ENCODE measurements at places on chromosomes 1 and 21. TPM values are rescaled to one million over a fixed set of nuclear protein-coding genes. Genes with fewer than 3 reads are reported as not detected.

PAPPA2 gene
- 0.16 TPM for total RNA-seq

PPFIA4 gene
- total RNA-seq, result 39.5 TPM

TTC39A gene
- 23.6 TPM for total RNA-seq

MYOM3 gene
- 235 TPM for total RNA-seq

PRAMEF6 gene
- not detected for total RNA-seq

SLC44A3 gene
- total RNA-seq, result 5.9 TPM

LCE6A gene
- total RNA-seq, result not detected

GALNT2 gene
- 25.7 TPM for total RNA-seq

DNA sequence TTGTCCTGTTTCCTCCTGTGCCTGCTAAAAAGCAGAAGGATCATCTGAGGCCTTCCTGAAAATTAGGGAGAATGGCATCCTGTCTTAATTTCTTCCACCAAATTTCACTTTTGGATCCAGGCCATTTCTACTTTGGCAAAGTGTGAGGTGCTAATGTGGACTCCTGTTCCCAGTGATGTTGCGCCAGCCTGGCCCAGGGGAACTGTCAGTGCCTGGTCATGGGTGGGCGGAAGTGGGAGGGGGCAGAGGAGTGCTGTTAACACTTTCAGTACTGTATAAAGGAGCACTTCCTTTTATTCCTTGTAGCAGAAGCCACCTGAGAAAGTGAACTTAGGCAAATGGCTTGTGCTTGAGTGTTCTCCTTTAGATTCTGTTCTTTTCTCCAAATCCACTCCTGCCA, 19.9 kb downstream of the ELAPOR1 start:
- H3K27me3 ChIP-seq, result no peaks in the 10 kb centered on the region
- H3K36me3 ChIP-seq, result no peaks in the 10 kb centered on the region
- H3K27ac ChIP-seq, result no peak overlapping the region
- H3K4me1 ChIP-seq, result peaks cover 11% of the 10 kb centered on the region
- DNase-seq, result peak; percentile 70

DNA sequence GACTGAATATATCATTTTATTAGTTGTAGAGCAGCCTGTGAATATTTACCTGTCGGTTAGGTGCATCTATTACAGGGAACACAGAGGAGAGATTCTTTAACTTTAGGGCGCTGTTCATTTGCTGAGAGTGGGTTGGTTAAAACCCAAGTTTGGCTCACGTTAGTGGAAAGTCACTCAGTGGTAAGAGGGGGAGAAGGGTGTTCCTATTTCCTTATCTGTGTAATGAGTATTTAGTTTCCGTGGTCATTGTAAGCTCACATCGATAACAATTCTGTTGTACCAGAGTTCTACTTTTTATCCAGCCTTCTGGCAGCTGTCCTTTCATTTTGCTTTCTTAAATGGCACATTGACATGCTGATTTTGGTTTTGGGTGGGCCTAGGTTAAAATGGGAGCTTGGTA, 773.2 kb upstream of the ADAMTS5 start:
- H3K4me1 ChIP-seq, result no peaks in the 10 kb centered on the region
- no peak overlapping the region for H3K4me3 ChIP-seq
- no peak for DNase-seq
- no peaks in the 10 kb centered on the region for H3K27me3 ChIP-seq
- H3K36me3 ChIP-seq, result no peaks in the 10 kb centered on the region

DNA sequence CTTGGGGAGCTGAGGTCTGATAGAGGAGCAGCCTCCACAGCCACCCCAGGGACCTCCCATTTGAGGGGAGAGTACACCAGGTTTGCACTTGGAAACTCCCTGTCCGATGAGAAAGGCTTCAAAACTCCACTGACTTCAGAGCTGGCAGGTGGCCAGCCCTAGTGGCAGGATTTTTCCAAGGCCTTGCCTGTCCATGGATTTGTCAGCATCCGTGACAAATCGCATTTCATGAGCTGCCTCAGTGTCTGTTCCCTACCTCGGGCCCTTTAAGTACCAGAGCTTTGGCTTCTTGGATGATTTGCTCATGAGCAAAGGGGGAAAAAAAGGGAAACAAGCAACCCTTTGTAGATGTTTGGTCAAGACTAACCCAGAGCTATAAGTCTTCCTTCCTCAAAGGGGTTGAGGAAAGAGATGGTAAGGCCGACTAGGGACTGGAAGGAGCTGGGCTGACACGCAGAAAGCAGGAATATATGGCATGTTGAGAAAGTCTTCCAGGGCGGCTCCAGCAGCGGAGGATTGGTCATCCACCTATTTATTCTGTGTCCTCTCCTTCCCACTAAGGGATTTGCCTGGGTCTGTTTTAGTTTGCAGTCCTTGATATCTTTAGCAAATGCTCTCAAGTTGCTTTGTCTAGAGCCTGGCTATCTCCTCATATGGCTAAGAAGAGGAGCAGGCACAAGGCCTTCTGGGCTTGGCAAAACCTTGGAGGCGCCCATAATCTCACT, 2.7 kb upstream of the HSPG2 start:
- peak; percentile 93 for DNase-seq
- H3K27me3 ChIP-seq, result no peaks in the 10 kb centered on the region
- no peaks in the 10 kb centered on the region for H3K36me3 ChIP-seq
- no peak overlapping the region for H3K4me3 ChIP-seq
- H3K27ac ChIP-seq, result peak overlapping the region; percentile 80
- H3K4me1 ChIP-seq, result peaks cover 81% of the 10 kb centered on the region

DNA sequence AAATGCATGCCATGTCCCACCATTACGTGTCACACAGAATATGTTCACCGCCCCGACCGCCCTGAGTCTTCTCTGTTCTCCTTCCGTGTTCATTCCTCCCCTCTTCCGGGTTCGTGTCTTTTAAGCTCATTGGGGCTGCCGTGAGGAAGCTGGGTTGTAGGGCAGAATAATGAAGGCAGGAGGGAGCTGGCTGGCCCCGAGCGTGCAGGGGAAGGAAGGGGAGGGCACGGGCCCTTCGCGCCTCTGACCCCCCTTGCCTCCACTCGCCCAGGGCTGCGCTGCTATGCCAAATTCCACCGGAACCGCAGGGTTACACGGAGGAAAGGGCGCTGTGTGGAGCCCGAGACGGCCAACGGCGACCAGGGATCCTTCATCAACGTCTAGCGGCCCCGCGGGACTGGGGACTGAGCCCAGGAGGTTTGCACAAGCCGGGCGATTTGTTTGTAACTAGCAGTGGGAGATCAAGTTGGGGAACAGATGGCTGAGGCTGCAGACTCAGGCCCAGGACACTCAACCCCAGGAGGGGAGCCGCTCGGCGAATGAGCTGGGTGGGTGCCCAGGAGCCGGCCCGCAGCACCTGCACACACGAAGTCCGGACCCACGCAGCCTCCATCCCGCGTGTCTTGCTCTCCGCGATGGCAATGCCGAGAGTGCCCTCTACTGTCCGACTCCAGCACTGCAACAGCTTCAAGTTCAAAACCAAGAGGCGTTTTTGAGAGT, 16.5 kb upstream of the AGTRAP start:
- H3K27ac ChIP-seq, result no peak overlapping the region
- no peak overlapping the region for H3K4me3 ChIP-seq
- DNase-seq, result peak; percentile 88

- no peaks in the 10 kb centered on the region for H3K27me3 ChIP-seq
- H3K4me1 ChIP-seq, result peaks cover 48% of the 10 kb centered on the region
- peak overlapping the region; percentile 84 for H3K27ac ChIP-seq
Observed at GRCh38 chr1:21294266-21294989, 4.2 kb upstream of the ECE1 start.

DNA sequence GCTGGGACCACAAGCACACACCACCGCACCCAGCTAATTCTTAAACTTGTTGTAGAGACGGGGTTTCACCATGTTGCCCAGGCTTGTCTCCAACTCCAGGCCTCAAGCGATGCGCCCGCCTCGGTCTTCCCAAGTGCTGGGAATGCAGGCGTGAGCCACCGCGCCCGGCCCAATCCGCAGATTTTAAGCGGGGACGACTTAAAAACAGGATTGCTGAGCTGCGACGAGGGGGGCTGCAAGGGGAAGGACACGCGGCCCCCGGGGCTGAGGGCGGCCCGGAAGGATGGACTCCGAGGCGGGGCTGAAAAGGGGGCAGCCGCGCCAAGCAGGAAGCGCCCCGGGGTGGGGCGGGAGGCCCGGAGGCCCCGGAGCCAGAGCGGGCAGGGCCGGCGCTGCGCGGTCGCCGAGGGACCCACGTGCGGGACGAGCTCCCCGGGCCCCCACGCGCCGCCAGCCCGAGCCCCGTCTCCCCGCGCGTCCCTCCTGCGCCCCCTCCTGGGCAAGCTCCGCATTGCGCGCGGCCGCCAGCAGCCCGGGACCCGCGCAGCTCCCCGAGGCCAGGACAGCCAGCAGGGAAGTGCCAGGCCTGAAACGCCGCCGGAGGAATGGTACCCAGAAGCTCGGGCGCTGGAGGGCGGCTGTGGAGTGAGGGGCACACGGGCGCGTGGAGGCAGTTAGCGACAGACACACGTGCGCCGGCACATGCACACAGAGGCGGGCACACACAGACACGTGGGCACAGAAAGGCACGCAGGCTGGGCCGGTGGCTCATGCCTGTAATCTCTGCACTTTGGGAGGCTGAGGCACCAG, 5.5 kb upstream of the PRKCZ start:
- peaks cover 30% of the 10 kb centered on the region for H3K27me3 ChIP-seq
- peak overlapping the region; percentile 23 for H3K4me3 ChIP-seq
- DNase-seq, result peak; percentile 75
- H3K4me1 ChIP-seq, result peaks cover 19% of the 10 kb centered on the region
- H3K36me3 ChIP-seq, result no peaks in the 10 kb centered on the region
- H3K27ac ChIP-seq, result no peak overlapping the region

GRCh38 chr1:12678350-12678749, 34.5 kb downstream of the AADACL4 start:
- H3K4me1 ChIP-seq, result no peaks in the 10 kb centered on the region
- no peak overlapping the region for H3K4me3 ChIP-seq
- no peaks in the 10 kb centered on the region for H3K36me3 ChIP-seq
- no peaks in the 10 kb centered on the region for H3K27me3 ChIP-seq
- DNase-seq, result no peak

GRCh38 chr1:110338309-110338885, 780 bp upstream of the RBM15 start:
- peak; percentile 89 for DNase-seq
- H3K4me3 ChIP-seq, result peak overlapping the region; percentile 81
- H3K36me3 ChIP-seq, result no peaks in the 10 kb centered on the region

DNA sequence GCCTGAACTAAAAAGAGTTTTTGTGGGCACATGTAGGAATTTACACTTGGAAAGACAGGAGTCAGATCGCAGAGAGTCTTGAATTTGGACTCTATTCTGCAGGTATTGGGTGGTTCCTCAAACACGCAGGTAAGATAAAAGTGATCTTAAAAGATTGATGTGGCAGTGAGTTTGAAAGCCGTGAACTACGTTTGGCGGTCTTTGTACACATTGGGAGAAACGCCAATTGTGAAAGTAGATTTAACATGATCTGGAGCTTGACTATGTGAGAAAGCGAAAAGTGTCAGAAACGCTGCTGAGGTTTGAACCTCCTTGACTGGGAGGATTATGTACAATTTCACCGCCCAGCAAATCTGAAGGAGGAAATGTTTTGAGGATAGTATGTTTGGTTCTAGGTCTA, 1.5 kb upstream of the PPP2R5A start:
- peaks cover 17% of the 10 kb centered on the region for H3K4me1 ChIP-seq
- H3K4me3 ChIP-seq, result peak overlapping the region; percentile 95
- DNase-seq, result no peak
- no peaks in the 10 kb centered on the region for H3K36me3 ChIP-seq
- no peak overlapping the region for H3K27ac ChIP-seq

DNA sequence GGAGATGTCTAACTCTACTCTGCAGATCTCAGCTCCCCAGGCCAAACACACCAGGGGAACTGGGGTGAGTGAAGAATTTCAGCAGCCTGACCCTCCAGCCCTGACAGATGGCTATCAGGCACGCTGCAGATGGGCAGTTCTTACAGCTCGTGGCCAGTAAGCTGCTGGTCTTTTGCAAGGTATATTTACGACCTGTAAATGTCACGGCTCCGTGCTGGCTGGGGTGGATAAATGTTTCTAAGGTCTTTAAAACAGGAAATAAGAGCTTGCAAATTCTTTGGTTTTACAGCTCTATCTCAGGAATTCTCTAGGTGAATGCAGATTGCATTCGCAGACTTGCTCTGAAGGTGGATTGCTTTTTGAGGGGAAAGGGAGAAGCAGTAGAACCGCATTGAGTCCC, 10.1 kb downstream of the DOP1B start:
- no peaks in the 10 kb centered on the region for H3K27me3 ChIP-seq
- DNase-seq, result no peak
- H3K4me1 ChIP-seq, result peaks cover 20% of the 10 kb centered on the region
- H3K27ac ChIP-seq, result no peak overlapping the region
- peaks cover 27% of the 10 kb centered on the region for H3K36me3 ChIP-seq

DNA sequence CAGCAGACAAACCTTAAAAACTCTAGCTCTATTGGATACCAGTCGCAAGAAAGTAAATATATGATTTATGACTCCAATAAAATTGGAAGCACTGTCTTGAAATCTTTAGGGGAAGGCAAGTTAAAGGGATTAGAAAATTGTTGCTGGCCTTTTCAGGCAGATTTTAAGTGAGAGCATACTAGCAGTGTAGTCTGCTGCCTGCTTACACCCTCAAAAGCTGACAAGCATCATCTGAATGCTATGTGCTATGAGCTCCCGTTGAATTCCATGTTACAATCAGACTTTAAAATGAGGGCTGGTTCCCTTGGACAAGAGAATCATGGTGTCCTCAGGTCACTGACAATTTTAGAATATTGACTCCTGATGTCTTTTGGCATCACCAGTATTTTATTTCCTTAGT, 271.1 kb upstream of the C1orf105 start:
- no peak overlapping the region for H3K27ac ChIP-seq
- H3K27me3 ChIP-seq, result no peaks in the 10 kb centered on the region
- H3K36me3 ChIP-seq, result no peaks in the 10 kb centered on the region
- no peaks in the 10 kb centered on the region for H3K4me1 ChIP-seq

- no peak overlapping the region for H3K4me3 ChIP-seq
- no peak for DNase-seq
- no peaks in the 10 kb centered on the region for H3K36me3 ChIP-seq
- H3K4me1 ChIP-seq, result no peaks in the 10 kb centered on the region
Observed at GRCh38 chr1:24864370-24864777, 65.7 kb downstream of the RUNX3 start.

DNA sequence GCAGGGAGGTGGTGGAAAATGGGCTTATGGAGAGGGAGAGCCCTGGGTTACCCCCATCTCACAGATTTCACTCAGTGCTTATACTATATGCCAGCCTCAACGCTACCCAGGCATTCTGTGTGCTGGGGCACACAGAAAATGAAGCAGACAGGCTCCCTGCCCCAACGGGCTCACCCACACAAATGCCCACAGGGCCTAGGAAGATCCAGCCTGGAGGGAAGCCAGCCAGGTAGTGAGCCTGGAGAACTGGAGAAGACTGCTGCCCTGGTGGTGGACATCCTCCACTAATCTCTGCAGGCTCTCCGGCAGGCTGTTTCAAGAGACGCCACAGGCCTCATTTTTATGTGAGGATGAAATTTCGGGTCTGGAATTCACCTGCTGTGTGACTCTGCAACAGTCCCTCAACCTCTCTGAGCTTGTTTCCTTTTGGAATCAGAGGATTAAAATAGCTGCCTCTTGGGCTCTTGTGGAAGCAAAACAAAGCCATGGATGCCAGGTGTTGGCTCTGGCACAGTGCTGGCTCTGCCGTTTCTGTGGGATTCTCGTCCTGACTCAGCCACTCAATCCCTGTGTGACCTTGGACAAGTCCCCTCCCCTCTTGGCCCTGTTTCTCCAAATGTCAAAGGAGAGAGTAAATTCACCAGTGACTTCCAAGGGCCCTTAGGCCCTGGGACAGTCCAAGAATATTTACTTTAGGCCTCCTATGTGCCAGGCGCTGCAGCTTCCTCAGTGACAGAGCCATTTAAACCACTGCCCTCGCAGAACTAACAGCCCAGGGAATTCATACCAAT, 3.6 kb downstream of the PAQR7 start:
- H3K4me1 ChIP-seq, result peaks cover 27% of the 10 kb centered on the region
- no peak overlapping the region for H3K27ac ChIP-seq
- H3K27me3 ChIP-seq, result no peaks in the 10 kb centered on the region
- no peak overlapping the region for H3K4me3 ChIP-seq

Data from heart left ventricle (tissue), 16 donors.